ENCODE measurements at places on chromosomes 16 and 17.

GRCh38 chr17:29664743-29665480 is 42.2 kb upstream of the CORO6 start:
- no peak for DNase-seq

DNA sequence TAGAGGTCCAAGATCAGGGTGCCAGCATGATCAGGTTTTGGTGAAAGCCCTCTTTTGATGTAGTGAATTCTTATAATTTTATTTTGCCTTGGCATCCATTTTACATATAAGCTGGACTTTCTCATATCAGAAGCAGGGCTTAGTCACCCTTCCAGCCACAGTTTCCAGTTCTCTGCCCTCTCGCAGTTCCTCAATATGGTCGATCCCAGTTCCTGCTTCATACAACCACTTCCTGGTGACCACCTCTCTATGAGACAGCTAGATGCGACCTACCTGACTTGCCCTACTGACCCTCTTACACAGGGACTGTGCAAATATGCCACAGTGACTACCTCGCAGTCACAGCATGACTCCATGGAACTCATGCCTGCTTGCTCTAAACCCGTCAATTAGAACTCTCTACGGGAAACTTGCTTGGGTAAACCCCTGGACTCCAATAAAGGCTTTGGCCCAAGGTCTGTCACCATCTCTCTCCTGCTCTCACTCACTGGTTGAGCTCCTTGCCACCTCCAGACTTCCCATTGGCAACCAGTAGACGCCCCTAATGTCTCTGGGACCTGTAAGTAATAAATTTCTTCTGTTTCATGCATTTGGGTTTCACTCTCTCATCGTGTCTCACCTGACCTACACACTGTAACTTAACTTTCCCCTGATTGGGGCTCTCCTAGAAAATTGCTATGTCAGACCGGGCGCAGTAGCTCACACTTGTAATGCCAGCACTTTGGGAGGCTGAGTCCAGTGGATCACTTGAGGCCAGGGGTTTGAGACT is 21.4 kb downstream of the CD300LG start:
- DNase-seq, result peak; percentile 84

DNA sequence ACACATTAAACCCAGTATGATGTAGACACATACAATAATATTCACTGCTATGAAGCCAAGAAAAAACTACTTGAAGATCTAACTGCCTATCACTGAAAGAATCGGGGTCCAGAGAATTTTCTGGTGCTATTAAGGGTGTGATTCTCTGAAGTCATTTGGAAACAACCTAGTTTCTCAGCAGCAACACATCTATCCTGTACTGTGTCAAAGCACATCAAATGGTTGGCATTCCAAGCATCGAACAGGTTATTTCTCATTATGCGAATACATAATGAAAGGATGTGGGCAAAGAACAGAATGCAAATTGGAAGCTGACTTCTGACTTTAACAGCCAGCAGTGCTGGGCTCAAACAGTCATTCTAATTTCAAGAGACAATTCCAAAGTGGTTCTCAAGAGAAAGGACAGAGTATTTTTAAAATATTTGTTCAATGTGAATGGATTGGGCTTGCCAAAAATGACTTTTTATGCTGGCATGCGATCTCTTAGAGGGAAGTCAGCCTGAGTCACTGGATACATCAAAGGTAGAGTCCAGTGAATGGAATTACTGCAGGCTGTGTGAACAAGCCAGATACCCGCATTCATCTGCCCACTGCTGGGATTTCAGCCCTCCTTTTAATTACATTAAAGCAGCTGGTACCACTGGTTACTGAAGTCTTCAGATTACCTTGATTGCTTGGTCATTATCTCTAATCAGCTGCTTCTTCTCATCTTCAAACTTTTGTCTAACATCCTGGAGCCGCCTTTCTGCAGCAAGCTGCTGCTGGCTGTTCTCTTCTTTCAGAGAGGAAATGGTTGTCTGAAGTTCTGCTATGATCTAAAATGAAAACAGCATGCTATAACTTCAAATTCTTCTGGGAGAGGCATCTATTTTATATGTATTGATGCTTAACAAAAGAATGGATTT is 181.2 kb upstream of the AXIN2 start:
- no peak for DNase-seq

DNA sequence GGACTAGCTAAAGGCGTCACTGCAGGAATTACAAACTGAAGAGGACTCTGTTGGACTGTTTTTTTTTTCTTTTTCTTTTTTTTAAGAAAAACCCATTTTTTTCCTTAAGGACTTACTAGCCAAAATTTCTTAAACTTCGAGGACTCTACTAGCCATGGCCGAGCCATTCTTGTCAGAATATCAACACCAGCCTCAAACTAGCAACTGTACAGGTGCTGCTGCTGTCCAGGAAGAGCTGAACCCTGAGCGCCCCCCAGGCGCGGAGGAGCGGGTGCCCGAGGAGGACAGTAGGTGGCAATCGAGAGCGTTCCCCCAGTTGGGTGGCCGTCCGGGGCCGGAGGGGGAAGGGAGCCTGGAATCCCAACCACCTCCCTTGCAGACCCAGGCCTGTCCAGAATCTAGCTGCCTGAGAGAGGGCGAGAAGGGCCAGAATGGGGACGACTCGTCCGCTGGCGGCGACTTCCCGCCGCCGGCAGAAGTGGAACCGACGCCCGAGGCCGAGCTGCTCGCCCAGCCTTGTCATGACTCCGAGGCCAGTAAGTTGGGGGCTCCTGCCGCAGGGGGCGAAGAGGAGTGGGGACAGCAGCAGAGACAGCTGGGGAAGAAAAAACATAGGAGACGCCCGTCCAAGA is 878 bp downstream of the HEXIM1 start:
- peak; percentile 71 for DNase-seq

DNA sequence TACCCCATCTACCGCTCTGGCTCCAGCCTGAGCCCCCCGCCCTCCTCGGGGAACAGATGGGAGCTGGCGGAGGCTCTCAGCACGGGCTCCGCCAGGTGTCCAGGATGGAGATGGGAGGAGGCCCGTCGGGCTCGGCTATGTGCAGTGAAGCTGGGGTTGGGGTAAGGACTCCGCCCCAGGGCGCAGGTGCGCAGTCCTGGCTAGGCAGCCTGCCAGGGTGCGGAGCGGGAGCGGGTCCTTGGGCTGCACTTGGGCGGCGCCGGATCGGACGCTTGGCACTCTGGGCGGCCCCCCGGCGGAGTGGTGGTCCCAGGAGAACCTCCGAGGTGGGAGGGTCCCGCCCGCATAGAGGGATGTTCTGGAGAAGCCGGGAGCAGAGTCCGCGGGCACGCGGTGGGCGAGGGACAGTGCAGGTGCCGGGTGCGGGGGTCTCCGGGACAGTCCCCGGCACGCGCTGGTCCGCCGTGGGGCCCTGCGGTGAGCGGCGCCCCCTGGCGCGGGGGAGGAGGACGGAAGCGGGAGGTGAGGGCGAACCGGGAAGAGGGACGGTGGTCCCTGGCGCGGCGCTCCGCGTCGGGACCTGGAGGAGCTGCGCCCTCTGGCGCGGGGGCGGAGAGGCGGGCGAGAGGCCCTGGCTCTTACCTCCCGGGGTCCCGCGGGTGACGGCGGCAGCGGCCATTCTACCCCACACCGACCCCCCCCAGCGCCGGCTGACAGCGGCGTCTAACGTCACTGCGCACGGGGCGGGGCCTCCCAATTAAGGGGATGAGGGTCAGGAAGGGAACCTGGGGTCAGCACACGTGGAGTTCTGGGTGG is at the start of gene CAMTA2:
TSS of gene CAMTA2 (minus strand) at position 725 of the 816 bp plus-strand sequence. CDS start 1,453 bp downstream, outside the sequence.
- DNase-seq, result peak; percentile 71

- no peak for DNase-seq
Measured at GRCh38 chr16:89536886-89537548, 23.5 kb upstream of the RPL13 start.

GRCh38 chr16:56894331-56894917 is 29.4 kb downstream of the SLC12A3 start:
- DNase-seq, result no peak

DNA sequence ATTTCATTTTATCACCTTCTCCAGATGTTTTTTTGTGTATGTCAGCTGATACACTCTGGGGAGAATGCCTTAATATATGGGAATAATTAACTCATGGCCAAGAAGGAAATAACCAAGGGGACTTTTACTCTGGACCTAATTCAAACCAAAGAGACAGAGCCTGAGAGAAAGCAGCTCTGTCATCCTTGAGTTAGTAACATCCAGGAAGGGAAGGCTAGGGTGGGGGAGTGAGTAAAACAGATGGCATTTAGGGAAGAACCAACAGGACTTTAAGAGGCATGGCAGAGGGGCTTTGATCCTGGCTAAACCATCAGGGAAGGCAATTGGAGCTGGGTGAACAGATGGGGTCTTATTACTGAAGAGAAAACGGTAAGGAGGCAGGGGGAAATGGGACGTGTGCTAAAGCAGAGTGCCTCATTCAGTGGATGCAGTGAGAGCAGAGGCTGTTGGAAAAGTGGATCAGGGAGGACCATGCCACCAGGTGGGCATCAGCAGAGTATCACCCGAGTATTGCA is 2.5 kb upstream of the SMPD3 start:
- DNase-seq, result no peak

DNA sequence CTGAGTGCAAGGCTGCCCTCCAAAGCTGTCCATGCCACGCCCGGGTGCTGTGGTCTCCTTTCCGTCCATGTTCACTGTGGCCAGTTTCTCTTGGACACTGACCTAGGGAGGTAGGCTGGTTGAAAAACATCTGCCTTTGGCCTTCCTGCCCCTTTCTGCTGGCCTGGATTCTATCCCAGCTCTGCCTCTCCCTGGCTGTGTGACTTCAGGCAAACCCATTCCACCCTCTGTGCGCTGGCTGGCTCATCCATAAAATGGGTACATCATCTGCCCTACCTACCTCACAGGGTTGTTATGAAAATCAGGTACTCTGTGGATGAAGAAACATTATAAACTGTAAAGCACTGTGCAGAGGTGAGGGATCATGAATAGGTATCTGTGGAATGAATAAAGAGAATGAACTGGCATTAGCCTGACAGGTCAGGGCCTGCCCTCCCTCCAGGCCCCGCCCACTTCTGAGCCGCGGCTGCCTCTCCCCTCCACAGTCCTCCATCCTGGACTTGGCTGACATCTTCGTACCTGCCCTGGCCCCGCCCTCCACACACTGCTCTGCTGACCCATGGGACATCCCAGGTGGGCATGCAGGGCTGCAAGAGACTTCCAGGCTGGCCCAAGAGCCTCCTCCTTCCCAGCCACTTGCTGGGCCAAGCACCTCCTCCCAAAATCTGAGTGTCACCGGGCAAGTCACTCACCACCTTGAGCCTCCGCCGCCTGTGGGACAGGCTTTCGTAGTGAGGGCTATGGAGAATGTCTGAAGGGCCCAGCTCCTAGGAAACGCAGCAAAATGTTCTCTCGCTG is 7.0 kb upstream of the SPATA20 start:
- DNase-seq, result no peak

Measured in MV-4-11 (cell line).